ENCODE measurements at places on chromosomes 13 and 19.

DNA sequence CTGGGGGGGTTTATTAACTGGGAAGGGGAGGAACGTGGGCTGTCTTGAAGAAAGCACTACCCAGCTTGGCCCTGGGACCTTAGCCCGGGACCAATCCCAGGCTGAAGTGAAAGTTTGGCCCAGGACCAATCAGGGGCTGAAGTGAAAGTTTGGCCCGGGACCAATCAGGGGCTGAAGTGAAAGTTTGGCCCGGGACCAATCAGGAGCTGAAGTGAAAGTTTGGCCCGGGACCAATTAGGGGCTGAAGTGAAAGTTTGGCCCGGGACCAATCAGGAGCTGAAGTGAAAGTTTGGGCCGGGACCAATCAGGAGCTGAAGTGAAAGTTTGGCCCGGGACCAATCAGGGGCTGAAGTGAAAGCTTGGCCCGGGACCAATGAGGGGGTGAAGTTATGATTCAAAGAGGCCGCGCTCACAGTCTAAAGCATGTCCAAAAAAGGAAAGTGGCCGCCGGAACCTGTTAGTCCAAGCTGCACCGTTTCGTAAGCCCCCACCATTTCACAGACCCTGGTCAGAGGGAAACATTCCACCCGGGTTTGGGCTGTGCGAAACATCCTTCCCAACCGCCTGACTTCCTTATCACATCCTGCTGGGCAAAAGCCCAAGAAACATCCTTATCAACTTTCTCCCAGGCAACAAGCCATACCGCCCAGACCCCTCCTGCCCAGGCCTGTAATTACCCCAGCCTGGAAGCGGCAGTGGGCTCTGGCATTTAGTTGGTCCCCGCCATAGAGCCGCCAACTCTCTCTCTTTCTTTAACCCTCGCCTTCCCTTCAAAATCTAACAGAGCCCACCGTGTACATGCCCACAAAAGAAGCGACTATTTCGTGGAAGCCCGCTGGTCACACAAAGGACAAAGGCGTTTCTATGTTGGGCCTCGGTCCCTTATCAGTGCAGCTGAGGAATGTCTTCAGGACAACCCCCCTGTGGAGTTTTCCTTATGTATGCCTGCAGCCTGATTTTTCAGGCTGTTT lies 1.1 kb downstream of the ZNF850 start:
- DNase-seq = peak; percentile 34

DNA sequence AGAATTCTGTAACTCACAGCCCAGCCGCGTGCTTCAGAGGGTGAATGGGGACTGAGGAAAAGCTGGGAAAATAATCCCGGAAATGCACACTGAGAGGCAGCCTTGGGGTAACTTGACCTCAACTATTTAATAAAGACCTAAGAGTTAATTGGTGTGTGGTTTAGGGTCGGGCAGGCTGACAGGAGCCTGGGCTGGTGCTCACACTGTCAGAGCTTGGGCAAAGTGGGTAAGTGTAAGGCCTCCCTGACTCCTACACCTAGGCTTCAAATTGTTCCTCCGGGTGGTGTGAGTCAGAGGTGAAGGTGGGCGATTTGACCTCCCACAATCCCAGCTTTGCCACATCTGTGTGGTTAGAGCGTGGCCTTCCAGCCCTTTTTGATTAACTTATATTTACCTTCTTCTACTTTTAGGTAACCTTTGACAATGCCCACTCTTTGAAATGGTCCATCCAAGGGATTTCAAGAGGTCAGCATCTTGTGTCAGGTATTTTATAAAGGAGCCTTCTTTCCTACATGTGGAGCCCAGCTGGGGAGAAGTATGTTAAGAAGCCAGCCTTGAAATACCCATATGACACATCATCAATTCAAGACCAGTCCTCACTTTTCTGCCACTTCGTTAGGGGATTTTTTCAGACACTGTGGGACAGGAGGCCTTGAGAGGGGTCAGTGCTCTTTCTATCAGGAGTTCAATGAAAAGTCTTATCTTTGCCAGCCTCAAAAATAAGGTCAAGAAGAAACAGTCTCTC lies 114.2 kb downstream of the NUFIP1 start:
- DNase-seq = no peak

DNA sequence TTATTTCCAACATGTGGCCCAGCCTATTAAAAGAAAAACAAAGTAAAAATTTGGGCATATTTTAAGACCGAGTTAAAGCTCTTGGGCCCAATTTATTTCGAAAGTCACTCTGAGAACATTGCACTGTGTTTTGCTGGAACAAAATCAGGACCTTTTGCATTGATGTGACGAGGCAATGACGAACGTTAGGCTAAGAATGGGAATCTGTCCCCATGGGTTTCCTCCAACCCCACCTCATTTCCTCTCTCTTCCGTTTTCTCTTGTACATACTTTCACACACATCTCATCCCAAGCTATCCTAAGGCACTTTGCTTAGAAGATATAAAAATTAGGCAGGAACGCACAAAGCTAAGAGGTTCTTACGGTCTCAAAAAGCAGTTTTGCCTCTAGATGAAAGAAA lies 22.1 kb downstream of the EDNRB start:
- no peak for DNase-seq

DNA sequence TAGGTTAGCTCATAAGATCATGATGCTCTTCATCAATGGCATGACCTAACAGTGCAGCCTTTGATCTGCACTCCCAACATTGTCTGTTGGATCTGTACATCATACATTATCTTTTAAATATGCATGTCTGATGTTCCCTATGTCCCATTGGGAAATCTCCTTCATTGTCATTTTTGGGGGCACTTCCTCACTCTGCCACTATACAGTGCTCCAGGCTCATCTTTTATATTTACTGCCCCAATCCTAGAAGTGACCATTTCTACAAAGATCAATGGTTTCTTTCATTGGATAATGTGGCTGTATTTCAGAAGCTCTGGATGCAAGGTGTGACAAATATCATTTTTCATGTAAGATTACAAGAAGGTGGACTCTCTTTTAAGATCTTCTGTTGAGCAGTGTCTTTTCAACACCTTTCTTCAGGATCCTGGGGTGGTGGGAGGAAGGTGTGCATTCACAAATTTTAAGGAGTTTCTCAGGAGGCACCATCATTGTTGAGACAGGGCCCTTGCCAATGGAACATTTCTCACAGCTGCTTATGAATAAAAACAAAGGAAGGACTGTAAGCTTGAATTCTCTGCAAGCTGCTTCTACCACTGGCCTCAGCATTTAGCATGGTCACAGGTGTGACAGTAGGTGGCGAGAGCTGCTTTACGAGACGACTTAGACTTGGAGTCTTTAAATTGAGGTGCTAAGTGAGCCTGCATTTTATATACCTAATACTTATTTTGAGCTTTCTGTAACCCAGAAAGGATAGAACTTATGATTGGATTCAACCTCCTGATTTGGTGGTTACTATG lies 403.0 kb downstream of the LMO7 start:
- DNase-seq = no peak

DNA sequence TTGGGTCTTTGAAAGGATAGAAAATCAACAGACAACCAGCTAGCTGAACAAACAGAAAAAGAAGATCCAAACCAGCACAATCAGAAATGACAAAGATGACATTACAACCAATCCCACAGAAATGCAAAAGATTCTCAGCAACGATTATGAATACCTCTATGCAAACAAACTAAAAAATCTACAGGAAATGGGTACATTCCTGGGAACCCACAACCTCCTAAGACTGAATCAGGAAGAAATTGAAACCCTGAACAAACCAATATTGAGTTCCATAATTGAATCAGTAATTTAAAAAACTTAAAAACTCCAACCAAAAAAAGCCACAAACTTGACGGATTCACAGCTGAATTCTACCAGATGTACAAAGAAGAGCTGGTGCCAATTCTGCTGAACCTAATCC lies 20.9 kb upstream of the C1QTNF9B start:
- DNase-seq = no peak

- DNase-seq = peak; percentile 34
Measured at GRCh38 chr19:15702534-15702930, 25.3 kb upstream of the OR10H2 start.

DNA sequence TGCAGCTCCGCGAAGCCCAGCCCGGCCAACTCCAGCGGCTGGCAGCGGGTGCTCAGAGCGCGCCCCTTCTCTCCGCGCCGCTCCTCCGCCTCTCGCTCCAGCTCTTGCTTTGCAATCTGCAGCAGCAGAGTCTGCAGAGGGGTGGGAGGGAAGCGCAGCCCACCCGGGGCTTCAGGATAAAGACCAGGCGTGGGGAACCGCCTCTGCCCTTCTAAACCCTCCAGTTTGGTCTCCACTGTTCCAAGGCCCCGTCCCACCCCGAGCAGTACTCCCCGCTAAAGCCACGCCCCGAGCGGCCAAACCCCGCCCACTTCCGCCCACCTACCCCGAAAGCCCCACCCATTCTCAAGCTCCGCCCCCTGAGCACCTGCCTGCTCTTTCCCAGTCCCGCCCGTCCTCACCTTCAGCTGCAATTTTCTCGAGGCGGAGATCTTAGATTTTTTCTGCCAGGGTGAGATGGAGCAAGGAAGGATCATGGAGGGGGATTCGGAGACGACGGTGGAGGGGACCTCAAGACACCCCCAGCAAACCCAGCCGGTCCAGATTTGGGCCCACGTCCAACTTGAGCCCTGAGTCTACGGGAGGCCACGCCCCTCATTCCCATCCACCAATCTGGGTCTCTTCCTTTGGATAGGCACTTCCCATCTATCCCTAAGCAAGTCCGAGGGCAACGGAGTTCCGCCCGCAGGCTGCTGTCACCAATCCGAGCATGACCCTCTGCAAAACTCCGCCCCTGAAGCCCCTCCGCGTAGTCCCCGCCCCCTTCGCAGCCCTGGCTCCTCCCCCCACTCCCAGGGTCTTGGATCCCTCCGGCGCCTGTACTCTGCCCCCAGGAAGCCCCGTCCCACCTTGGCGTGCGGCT lies 1.1 kb downstream of the TNNI3 start:
- DNase-seq = peak; percentile 53

GRCh38 chr19:16330806-16331690 lies 6.4 kb downstream of the KLF2 start:
- no peak for DNase-seq

GRCh38 chr19:45889210-45889885 lies 3.4 kb upstream of the IRF2BP1 start:
- no peak for DNase-seq

- no peak for DNase-seq
Measured at GRCh38 chr13:74530011-74530410, 395.8 kb upstream of the KLF12 start.

DNA sequence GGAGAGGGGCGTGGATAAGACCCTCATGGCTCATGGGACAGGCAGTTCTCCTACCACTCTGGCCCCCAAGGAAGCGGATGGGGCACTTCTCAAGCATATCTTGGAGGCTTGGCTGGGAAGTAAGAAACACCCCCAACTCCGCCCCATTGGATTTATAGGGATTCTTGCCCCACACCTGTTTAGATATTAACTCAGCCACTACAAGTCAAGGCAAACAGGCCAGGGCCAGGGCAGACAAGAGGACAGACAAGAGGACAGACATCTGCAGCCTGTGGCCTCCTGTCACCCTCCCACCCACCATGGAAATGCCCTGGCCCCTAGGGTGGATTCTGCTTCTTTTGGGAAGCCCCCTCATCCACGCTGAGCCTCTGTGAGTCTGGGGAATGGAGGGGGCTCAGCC lies 24.1 kb downstream of the RDH8 start:
- DNase-seq = no peak

- no peak for DNase-seq
Measured at GRCh38 chr13:82717249-82717648, 1165.0 kb downstream of the SLITRK1 start.
